GDM1 (cell line): ENCODE measurements at places on chromosomes 16 and 17.
A peak's percentile ranks its signal among the peaks of the same experiment; 100 is the strongest.

DNA sequence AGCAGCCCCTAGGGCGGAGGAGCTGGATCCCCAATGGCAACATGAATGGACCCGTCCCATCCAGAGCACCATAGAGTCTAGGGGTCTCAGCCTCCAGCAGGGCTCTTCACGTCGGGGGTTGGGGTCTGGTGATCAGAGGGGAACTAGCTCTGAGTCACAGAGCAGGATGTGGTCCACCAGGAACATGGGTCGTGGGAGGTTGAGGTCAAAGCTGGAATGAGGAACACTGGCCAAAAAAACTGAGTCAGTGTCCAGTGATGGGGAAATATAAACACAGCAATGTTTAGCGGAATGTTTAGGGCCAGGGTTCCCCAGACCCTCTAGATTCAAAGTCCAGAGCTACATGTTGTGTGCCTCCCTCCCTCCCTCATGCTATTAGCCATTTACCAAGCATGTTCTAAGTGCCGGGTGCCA, 79.1 kb upstream of the C16orf82 start:
- DNase-seq, result no peak

DNA sequence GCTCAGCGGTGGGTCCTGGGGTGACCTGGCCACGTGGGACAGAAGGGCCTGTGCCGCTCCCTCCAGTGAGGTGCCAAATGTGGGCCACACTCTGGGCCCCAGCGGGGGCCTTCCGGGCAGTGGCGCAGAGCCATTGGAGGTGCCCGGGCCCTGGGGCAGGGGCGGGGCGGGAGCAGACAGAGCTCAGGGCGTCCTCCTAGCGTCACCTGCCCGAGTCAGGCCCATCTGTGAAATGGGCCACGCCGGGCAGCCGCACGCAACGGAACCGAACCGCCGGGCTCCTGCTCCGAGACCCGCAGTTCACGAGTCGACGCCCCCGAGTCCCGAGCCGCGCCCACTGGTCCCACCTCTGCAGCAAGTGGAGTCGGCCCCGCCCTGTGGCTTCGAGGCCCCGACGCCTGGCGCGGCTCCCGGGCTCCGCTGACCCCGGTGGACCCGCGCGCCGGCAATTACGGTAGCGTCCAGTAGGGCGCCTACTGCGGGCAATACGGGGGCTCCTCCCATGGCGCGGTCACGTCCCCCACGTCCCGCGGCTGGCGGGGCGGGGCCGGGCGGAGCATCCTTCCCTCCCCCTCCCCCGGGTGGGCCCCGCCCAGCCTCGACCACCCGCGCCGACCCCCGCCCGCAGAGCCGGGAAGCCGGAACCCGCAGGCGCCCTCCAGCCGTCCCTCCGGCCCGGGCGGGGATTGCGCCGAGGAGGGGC, 1.9 kb downstream of the SLC16A3 start:
- peak; percentile 35 for DNase-seq

GRCh38 chr16:88633684-88634140, 4.7 kb upstream of the IL17C start:
- no peak for DNase-seq

DNA sequence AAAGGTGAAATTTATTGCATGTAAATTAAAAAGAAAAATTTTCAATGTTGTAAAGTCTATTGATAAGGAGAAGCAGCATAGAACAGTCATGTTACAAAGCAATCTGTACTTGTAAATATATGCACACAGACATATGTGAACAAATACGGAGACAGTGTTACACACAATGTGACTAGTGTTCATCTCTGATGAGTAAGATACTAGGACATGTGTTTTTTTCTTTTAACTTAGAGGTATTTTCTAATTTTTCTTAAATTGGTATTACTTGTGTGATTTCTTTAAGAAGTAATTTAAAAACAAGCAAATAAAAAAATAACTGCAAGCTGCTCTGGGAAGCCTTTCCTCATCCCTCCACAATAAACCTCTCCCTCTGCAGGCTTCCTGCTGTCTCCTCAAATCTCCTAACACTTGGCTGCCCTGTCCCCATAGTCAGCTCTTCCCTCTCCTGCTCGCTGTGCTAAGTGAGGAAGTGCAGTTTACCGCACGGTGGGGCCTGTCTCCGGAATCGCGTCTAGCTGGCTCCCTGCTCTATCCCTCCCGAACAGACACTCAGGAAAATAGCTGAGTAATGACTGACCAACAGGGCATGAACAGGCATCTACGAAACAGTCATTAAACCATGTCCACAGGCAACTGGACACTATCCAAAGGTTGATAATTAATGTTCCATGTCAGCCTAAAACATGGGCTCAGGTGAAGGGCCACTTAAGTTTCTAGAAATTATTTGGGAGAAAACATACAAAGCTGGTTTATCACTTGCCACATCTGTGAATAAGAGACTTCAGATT, 35.9 kb downstream of the CMTM4 start:
- peak; percentile 31 for DNase-seq
